ENCODE measurements at places on chromosomes 7 and 10.

GRCh38 chr7:11642841-11643240, 189.2 kb downstream of the THSD7A start:
- DNase-seq: no peak

DNA sequence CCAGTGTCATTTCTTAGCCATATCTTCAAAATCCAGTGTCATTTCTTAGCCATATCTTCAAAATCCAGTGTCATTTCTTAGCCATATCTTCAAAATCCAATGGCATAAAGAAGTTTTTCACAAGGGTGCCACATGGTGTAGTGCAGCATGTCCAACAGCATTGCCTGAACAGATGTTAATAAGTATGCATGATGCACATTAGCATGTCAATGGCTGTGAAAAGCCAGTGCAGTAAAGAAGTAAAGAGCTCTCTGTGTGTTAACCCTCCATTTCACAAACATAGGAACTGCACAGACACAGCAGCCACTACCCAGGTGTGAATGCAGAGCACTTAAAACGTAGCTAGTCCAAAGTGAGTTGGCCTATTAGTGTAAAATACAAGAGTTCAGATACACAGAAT, 89.8 kb downstream of the GNAI1 start:
- DNase-seq: no peak

- no peak for DNase-seq
Measured at GRCh38 chr10:123463181-123463580, 203.0 kb upstream of the GPR26 start.

DNA sequence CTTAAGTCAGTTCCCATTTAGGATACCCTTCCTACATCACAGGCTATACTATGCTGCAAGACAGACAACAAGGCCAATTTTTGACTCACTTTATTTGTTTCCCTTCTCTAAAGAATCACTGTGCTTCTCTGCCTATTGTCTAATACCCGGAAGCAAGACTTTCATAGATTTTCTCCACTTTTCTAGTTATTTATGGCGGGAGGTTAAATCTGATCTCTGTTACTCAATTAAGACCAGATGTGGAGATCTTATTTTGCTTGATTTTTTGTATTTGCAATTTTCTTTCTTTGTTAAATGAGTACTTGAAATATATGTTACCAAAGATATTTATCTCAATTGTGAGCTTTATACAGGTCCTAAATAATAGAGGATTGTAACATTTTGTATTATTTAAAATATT, 511.5 kb downstream of the ATRNL1 start:
- no peak for DNase-seq

GRCh38 chr10:103748020-103748419, 107.4 kb downstream of the SH3PXD2A start:
- peak; percentile 70 for DNase-seq

- DNase-seq: no peak
Measured at GRCh38 chr7:149257146-149257545, 4.8 kb upstream of the ZNF783 start.

GRCh38 chr10:92184977-92185376, 105.9 kb downstream of the CPEB3 start:
- DNase-seq: no peak

- DNase-seq: peak; percentile 58
Measured at GRCh38 chr10:86203162-86203905, 163.3 kb downstream of the GRID1 start.

GRCh38 chr7:104895522-104896236, 118.3 kb upstream of the KMT2E start:
- no peak for DNase-seq

DNA sequence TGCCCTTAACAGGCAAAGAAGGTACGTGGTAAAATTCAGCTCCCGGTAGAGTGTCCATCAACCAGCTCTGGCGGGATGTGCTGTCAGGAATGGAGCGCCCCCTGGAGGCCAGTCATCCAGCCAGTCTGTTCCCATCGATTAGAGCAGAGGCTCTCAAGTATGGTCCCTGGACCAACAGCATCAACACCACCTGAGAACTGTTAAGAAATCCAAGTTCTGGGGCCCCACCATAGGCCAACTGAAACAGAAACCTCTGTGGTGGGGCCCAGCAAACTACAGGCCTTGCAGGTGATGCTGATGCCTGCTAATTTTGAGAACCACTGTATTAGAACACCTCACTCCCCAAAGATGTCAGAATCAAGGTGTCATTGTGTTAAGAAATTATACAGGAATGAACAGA, 109.2 kb downstream of the DPY19L1 start:
- peak; percentile 82 for DNase-seq

DNA sequence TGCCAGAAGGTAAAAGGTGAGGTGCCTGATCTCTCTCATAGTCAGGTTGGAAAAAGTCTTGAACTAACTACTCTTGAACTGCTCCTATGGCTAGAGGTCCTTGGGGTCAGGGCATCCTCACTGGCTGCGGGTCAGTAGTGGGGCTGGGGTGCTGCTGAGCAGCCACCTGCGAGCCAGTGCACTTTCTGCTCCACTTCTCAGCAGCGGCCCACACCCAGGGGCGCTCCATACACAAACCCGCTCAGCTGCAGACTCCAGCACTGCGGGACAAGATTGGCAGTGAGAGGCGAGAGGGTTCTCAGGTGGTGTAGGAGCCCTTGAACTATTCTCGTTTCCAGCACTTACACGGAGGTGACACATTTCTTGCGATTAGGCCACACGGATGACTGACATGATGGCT, 6.0 kb downstream of the ABCA13 start:
- no peak for DNase-seq

DNA sequence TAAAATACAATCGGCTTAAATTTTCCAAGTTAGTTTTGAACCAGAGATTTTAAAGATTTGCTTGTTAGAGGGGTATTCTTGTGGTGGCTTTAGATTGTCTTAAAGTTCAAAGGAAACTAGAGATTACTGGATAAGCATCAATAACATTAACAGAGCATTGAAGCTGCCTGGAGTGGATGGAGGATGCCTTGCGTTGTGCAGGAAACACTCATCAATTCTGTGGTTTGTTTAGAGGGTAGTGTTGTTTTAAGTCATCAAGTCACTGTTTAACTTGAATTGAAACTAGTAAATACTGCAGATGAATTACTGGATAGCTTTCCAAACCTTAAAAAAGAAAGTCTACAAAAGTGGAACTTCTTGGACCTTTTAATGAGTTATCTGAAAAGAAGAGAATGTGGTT, 218.6 kb downstream of the CELF2 start:
- no peak for DNase-seq

DNA sequence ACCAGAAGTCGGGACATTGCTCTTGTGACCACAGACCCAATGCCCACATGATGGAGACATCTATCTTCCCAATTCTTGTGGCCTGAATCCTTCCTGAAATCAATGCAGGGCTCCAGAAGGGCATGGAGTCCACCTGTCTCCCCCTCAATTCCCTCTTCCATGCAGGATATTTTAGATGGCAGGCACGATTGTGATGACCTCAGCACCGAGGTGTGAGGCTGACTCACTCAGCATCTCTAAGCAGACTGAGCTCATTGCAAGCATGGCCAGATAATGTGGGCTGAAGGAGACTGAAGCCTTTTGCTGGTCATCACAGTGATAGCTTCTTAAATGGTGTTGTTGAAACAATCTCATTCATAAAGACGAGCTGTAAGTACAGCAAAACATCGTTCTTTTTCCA, 374.9 kb upstream of the PODXL start:
- DNase-seq: no peak

GRCh38 chr10:9299966-9300365, 1245.5 kb downstream of the GATA3 start:
- no peak for DNase-seq

- DNase-seq: peak; percentile 22
Measured at GRCh38 chr10:636016-636730, 53.3 kb downstream of the DIP2C start.

GRCh38 chr10:126179637-126180036, 208.6 kb downstream of the ADAM12 start:
- DNase-seq: no peak

- DNase-seq: no peak
Measured at GRCh38 chr10:108323274-108323798, 1158.8 kb upstream of the SORCS1 start.

DNA sequence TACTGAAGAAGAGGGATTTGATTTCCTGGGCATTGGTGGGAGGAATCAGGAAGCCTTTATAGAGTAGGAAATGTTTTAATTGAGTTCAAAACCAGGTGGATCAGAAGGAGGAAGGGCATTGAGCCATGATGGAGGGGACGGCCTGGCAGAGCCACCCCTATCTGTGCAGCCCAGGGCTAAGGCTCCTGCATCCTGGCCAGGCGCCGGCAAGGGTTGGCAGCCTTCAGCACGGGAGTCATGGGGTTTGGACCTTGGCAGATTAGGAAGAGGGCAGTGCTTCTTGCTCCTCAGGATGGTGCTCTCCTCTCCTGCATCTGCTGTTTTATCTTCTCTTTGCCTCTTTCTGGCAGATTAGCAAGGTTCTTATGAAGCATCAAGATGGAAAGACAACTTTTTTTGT, 12.5 kb downstream of the ZNF862 start:
- no peak for DNase-seq

- no peak for DNase-seq
Measured at GRCh38 chr10:79098596-79099015, 29.8 kb downstream of the ZMIZ1 start.

GRCh38 chr7:33904681-33905388, 504 bp upstream of the BMPER start:
- no peak for DNase-seq

DNA sequence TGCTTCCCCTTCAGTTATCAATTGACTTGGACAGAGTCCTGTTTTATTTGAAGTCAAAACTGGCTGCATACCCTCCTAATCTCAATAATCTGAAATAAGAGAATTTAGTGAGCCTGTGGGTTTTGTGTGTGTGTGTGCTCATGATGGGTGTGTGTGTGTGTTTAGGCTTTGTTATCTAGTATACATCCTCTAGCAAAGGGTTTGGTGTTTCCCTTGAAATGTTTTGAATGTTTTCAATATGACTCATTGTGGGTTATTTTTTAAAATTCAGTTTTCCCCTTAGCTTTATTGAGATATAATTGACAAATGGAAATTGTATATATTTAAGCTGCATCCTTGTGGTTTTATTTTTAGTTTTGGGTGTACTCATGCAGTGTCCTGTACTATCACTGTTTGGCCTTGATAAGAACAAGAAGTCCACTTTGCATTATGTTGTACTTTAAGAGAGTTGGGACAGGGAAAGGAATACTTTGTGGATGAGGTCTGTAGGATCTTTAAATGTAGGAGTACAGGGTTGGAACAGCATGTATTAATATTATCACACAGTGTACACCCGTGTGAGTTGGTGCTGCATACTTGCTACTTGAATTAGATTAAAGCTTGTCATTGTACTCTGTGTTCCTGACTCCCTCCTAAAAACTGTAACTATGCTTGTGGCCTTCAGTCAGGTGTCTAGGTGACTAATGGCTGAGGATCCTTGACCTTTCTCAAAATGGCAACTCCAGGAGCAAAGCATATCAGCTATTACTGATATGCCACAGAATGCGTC, 58.3 kb downstream of the VCL start:
- DNase-seq: no peak

- DNase-seq: no peak
Measured at GRCh38 chr7:25481891-25482290, 253.6 kb upstream of the NPVF start.

GRCh38 chr7:84513061-84513460, 318.5 kb upstream of the SEMA3A start:
- DNase-seq: no peak

DNA sequence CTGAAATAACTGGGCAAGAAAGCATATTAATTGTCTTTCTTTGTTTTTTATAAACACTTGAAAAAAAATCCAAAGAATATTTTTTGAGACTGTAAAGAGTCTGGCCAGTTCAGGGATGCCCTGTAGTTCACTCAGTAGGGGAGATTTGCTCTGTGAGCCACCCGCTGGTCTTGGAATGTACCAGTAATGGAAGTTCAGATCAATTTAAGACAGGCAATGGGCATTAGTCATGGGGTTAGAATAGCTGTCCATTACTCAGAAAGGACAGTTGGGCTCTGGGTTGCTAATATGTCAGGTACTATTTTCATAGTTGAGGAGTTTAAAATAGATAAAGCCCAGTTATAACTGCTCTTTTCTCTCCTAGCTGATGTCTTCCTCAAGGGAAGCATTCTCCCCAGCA, 38.7 kb downstream of the A1CF start:
- no peak for DNase-seq

GRCh38 chr10:31700181-31700611, 228.4 kb downstream of the ARHGAP12 start:
- DNase-seq: no peak

DNA sequence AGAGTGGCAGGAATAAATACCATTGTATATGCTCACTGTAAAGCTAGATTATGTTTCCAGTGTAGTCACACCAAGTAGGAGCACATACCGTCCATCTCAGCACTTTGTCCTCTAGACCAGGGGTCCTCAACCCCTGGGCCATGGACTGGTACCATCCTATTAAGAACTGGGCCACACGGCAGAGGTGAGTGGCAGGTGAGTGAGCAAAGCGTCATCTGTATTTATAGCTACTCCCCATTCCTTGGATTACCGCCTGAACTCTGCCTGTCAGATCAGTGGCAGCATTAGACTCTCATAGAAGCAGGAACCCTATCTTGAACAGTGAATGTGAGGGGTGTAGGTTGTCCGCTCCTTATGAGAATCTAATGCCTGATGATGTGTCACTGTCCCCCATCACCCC, 735.3 kb downstream of the MAGI2 start:
- no peak for DNase-seq

GRCh38 chr10:102231357-102232318, 5.5 kb downstream of the ELOVL3 start:
- peak; percentile 89 for DNase-seq

- DNase-seq: no peak
Measured at GRCh38 chr7:47191876-47192291, 390.0 kb downstream of the TNS3 start.

DNA sequence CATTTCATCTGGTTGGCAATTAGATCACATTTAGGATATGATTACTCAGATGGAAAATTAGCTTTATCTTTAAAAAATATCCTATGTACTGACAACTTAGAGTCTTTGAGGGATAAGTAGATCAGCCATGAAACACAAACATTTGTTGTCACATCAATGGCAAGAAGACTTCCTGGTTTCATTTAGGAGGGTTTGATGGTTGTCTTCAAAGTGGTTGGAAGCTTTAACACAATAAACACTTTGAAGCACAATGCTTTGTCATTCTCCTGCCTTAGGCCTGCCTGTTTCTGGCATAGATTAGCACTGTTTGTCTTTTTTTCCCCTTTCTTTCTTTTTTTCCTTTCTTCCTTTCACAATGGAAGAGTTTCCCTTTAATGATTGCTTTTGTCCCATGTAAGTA, 20.5 kb downstream of the INHBA start:
- no peak for DNase-seq

DNA sequence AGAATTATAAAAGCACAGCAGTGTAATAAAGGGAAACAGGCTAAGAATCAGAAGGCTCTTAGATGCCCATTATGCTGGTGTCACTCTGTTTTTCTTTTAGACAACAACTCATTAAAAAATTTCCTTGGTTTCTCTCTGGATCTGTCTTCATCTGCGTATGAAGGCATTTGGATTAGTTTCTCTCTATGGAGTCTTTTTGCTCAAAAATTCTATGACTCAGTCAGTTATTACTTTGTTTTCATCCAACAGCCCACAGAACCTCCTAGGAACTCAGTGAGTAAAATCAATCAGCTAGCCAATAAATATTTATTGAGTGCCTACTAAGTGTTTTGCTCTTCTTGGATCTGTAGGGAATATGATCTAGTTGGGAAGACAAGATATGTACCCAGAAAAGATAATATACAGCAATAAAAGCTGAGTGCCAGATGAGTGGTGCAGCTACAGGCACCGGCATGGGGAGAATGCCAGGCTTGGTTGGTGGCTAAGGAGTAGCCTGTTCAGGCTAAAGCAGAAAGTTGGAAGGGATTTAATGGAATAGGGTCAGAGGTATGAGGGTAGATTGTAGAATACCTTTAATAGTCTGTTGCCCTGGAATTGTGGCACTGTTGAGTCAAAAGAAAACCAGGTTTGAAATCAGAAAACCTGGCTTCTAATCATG, 156.2 kb downstream of the LRRC4 start:
- DNase-seq: no peak
